ENCODE measurements at places on chromosomes 7 and 10. TPM values are rescaled to one million over a fixed set of nuclear protein-coding genes. Genes with fewer than 3 reads are reported as not detected.

DNA sequence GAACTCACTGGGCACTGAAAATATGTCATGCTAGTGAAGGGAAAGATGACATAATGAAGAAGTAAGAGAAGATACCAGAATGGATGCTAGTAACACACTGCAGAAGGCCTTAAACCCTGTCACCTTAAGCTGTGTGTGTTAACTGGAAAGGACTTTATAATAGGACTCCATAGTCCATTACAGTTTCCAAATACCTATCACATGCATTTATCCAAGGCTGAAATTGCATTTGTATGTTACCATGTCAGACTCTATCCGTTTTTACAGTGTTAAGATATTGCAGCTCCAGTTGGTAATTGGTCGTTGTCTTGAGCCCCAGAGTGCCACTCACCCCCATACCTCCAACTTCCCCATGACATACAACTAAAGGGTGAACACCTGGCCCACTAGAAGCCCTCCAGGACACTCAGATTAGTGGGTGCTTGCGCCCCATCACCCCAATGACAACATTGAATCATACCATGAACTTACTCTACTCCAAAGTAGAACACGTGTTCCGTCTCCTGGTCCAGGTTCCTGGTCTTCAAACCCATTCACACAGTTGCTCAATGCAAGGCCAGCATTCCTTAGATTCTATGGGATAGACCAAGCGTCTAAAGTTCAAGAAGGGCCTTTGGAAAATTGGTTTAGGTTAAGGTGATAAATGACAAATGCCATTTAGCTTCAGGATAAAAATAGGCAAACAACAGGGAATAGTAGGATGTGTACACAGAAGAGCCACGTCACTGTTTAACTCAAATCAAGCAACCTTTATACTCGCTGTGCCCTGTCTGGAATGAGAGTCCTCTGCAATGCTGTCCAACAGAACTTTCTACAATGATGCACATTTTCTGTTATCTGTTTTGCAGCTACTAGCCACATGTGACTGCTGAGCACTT, 2.1 kb upstream of the RAPGEF5 start:
- no peak for DNase-seq

GRCh38 chr10:18424200-18424599, 227.2 kb downstream of the NSUN6 start:
- no peak for DNase-seq

DNA sequence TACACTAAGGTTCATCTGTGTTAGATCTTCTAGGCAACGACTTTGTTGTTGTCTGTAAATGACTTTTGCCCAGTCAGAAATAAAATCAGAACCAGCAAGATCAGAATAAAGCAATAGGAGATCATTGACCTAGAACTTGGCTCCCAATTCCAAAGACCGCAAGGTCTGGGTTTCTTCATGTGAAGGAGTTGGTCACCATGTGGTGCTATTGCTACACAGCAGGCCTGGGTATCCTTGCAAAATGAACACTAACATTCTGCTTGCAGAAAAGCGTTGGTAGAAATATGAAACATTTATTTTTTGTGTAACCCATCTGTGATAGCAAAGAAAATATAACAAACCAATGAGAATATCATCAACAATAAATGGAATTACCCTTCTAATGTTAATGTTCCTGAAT, 831.0 kb downstream of the NXPH1 start:
- no peak for DNase-seq

ATP6V0A4 gene
- 0.23 TPM for total RNA-seq

ENO4 gene
- total RNA-seq = 0.52 TPM

Measured in NCI-H460 (cell line).